ENCODE measurements at places on chromosomes 13 and 19.

- no peak for DNase-seq
Measured at GRCh38 chr13:51313619-51314018, 25.9 kb upstream of the SERPINE3 start.

DNA sequence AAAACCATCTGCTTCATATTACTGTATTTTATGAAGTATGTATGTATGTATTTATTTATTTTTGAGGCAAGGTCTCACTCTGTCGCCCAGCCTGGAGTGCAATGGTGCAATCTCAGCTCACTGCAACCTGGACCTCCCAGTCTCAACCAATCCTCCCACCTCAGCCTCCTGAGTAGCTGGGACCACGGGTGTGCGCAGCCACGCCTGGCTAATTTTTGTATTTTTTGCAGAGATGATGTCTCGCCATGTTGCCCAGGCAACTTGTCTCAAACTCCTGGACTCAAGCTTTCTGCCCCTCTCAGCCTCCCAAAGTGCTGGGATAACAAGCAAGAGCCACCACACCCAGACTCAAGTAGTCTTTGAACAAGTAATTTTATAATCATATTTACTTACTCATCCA is 5.5 kb downstream of the KATNAL1 start:
- DNase-seq: no peak

DNA sequence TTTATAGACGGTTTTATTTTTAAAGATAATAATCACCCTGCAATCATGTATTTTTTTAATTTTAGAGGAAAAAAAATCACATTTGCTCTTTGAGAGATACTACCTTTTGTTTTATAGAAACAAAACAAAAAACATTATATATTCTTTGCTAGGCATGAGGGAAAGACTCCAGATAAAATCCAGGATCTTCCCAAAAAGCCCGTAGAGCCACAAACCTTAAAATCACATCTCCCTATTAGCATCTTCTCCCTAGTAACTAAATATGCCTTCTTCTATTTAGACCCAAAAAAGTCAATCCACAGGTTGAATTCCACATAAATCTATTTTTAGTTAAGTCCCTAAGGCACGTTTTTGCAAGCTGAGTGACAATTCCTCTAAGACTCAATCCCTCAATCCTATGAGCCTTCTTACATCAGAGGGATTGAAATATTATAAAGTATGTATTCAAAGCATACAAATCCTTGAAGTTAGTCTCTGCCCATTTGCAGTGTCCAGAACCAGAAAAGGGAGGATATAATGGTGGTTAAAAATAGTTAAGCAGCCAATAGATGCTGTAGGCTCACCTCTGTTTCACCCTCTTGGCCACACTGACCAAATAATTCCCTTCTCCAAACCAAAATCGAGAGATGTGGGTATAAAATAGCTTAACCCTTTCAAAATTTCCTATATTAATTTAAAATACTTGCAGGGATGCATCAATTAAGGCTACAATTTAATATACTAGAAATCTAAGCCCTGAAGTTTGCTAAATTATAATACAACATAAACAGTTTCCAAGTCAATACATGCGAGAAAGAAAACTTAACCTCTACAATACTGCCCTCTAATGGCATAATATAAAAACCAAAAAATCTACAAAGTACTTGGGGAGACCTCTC is 64.0 kb downstream of the SERP2 start:
- DNase-seq: no peak

- no peak for DNase-seq
Measured at GRCh38 chr19:47663911-47664771, 49.1 kb upstream of the EHD2 start.

- DNase-seq: no peak
Measured at GRCh38 chr19:2719920-2720776, 1.0 kb downstream of the DIRAS1 start.

Data from GM18507 (cell line).